Stimulated activated CD8-positive, alpha-beta memory T cell treated with anti-CD3 and anti-CD28 coated beads, Interleukin-15, amount 100 ng/mL, for 4 hours (primary cell): ENCODE measurements at places on chromosomes 16 and 17.

DNA sequence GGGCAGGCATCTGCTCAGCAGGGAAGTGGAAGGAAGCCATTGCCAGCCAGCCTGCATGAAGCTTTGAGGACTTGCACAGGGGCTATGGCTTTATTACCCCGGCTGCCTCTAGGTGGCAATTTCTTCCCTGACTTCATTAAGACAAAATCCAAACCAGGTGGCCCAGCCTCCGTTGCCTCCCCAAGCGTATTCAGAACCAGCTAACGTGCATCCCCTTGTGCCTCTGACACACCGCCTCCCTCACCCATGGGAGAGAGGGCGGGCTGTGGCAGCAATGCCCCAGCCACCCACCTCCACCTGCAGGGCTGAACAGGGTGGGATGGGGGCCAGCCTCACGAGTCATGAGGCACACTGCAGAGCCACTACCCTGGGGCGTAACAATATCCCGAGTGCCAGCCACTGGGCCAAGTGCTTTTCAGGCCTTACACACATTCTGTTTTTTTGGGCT is 6.8 kb downstream of the KIFC3 start:
- no peak for DNase-seq

DNA sequence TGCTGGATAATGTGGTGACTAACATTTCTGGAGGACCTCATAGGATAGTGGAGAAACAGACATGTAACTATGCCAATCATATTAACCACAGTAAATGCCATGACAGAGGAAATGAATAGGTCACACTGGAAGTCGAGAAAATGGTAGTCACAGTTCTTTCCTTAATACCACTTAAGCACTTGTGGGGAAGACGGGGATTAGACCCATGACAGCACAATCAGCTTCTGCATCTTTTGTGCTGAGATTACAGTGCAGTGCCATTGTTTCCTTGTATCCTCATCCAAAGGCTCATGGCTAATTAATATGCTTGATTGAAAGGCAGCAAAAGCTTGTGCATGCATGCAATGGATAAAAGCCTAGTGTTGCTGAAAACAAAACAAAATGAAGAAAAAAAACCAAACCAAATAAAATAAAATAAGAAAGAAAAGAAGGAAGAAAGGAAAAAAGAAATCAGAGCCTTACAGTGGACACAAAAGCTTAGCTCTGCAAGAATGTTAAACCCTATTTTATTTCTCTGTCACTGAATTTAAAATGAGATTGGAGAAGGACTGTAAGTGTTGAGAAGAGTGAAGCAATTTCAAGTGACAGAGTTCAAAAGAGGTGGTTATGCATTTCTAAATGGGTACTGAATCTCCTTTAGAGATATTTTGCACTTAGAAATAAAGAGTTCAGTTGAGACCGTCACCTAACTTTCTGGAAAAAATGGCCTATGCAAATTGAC is 1011.9 kb downstream of the CDH8 start:
- DNase-seq: no peak

GRCh38 chr17:27494192-27495091 is 38.2 kb downstream of the KSR1 start:
- no peak for DNase-seq

DNA sequence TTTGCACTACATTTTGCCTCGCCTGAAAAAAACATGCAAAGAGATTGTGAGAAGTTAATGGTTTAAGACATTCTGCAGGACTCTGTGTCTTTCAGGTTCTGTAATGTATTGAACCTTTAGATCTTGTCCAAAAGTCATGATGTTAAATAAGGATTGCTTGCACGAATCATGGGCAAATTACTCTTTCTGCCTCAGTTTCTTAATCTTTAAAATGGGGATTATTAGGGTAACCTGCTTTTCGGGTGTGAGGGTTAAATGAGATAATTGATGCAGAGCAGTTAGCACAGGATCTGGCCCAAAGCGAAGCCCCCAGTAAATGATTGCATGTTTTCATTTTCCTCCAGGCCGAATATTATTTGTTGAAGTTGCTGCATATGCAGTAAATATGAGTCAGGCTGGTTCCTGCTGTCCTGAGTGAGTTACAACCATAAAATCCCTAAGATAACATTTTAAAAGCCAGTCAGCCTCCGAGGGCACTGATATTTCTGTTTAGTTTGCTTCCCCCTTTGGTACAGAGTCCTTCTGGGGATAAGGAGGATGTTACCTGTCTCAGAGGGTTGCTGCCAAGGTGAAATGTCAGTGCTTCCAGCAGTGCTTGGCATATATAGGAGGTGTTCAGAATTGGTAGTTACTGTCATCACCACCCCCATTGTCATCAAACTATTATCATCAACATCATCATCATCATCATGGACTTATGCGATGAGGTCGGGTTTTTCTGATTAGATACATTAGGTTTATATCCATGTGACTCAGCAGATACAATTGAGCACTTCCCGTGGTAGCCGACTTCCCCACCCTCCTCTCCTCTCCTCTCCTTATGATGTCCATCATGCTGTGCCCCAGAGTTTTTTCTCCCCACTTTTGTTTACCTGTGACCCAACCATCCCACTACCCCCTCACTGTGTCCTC is 20.6 kb upstream of the ARHGAP17 start:
- DNase-seq: no peak

- no peak for DNase-seq
Measured at GRCh38 chr16:1154291-1154886, 1.5 kb downstream of the CACNA1H start.

- no peak for DNase-seq
Measured at GRCh38 chr16:19967963-19968362, 83.3 kb upstream of the GPRC5B start.

- no peak for DNase-seq
Measured at GRCh38 chr17:81167638-81168037, 1.6 kb upstream of the AATK start.

GRCh38 chr16:67935101-67935401 is 1.6 kb downstream of the PSMB10 start:
- no peak for DNase-seq

GRCh38 chr17:20991276-20992037 is 51.4 kb downstream of the USP22 start:
- DNase-seq: no peak

GRCh38 chr16:52573365-52574299 is 26.7 kb upstream of the TOX3 start:
- no peak for DNase-seq

DNA sequence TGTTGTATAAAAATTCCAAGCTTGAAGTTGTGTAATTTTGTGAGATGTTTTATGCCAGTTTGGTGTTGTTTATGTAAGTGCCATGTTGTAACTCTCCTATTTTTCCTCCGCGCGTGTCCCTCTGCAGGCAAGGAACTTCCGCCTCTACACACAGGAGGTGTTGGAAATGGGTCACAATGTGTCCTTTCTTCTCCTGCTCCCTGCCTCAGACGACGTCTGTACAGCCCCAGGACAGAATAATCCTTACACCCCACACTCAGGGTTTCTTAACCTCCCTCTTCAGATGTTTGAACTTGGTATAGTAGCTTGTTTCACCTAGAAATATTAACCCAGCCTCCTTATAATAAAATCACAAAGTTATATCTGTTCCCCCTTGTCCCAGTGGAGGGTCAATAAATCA is 111.3 kb upstream of the NOG start:
- DNase-seq: no peak

GRCh38 chr16:80150978-80151721 is 389.6 kb upstream of the DYNLRB2 start:
- DNase-seq: no peak

DNA sequence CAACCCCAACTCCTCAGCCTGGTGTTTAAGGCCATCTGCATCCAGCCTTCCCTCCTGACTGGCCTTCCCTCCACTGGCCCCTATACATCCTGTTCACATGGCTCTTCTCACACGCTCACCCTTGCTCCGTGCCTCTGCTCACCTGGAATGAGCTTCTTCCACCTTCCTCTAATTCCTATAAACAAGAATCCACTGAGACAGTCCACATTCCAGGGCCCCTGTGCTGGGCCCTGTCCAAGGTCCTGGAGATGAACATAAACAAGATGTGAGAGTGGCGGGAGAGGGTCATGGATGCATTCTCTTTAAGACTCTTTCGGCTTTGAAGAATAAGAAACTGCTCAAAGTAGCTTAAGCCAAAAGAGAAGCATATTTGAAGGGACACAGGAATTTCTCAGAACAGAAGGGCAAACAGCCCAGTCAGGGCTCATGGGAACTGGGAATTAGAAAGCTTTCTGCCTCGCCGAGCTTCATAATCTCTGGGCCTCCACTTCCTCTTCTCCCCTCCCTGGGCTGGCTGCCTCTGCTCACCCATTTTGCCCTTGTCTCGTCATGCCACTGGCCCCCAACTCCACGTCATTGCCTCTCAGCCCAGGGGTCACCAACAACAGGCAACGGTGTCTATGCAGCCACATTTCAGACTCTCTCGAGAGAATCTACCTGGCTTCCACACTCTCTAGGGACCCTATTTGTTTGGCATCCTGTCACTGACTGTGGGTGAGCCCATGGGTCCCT is 13.5 kb downstream of the SPPL2C start:
- no peak for DNase-seq

GRCh38 chr17:17696085-17696484 is 14.8 kb downstream of the RAI1 start:
- DNase-seq: no peak

GRCh38 chr16:1147027-1147426 is 5.9 kb upstream of the CACNA1H start:
- DNase-seq: no peak

DNA sequence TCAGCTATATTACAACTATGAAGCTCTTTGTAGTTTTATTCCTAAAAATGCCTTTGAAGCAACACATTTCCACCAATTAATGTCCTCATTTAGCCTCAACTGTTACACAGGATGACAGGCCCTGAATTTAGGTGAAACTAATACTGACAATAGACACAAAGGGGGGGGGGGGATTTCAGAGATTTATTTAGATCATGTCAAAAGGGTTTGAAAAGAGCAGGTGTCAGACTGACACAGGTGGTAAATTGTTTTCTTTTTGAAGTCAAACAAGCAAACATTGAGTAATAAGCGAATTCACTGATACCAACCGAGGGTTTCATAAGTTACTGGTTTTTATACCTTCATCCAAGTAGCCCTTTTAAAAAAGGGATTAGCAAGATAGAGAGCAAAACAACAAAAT is 40.8 kb downstream of the KANSL1 start:
- DNase-seq: no peak

DNA sequence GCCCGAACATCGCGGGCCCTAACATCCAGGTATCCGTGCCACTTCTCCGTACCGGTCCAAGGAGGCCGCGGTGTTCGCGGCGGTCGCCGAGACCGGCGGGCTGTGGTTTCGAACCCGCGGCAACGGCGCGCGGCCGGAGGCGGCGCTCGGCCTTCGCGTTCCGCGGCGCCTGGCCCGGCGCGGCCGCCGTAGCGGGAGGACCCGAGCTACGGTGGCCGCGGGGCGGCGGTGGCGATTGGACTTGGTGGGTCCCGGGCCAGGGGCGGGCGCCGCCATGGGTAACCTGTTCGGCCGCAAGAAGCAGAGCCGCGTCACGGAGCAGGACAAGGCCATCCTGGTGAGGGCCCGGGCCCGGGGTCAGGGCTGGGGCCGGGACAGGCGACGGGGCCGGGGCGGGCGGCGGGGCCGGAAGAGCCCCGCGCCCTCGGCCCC is at the start of gene CHMP6:
Gene CHMP6, plus strand, starts transcription at position 197 of the 432 bp plus-strand sequence. Its CDS starts 78 bp downstream, at position 275.
- DNase-seq: peak; percentile 22

GRCh38 chr16:31002250-31002700 is 8.2 kb downstream of the STX1B start:
- DNase-seq: no peak

DNA sequence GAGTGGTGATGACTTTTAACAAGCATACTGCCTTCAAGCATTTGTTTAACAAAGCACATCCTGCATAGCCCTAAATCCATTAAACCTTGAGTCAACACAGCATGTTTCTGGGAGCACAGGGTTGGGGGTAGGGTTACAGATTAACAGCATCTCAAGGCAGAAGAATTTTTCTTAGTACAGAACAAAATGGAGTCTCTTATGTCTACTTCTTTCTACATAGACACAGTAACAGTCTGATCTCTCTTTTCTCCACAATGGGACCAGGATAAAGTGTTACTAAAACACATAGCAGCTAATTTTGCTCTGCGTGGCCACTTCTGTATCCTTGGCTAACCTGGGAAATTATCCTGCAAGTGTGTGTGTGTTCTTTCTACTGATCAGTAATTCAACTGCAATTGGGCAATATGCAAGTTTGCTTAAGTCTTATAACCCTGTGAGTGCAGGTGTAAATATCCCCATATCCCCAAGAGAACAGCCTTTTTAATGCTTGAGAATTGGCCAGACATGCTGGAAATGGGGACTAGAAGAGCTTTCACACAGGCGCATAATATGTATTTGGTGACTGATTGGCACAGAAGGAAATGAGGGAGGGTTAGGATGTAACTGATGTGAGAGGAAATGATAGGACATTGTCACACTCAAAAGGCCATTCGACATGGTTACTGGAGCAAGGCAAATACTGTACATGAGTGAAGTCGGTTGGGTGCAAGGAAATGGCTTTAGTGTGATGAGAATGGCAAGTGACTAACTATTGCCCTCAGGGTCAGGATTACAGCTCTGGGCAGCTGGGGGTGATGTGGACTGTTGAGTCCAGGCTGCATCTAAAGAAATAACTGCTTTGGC is 10.8 kb upstream of the ANKS4B start:
- no peak for DNase-seq

- no peak for DNase-seq
Measured at GRCh38 chr17:8226536-8227237, 16.3 kb upstream of the AURKB start.

DNA sequence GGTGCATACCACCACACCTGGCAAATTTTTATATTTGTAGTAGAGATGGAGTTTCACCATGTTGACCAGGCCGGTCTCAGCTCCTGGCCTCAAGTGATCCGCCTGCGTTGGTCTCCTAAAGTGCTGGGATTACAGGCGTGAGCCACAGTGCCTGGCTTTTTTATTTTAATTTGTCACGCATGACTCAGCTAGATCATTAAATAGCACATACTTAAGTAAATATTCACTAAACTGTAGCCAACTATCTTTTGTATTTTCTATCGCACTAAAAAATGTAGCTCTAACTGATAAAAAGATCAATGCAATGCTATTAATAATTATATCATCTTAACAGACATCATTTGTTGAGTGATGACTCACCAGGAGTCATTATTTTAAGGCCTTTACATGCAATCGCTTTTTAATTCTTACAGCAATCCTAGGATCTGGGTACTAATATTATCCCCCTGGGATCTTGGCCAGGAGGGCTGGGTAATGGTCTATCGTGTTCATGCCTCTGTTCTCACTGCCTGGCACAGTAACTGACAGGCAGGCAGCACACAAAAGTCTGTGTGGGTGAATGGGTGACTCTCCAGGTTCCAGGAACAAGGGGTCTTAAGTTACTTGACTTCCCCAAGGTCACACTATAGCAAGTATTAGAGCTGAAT is 693.5 kb upstream of the EEF2KMT start:
- no peak for DNase-seq

DNA sequence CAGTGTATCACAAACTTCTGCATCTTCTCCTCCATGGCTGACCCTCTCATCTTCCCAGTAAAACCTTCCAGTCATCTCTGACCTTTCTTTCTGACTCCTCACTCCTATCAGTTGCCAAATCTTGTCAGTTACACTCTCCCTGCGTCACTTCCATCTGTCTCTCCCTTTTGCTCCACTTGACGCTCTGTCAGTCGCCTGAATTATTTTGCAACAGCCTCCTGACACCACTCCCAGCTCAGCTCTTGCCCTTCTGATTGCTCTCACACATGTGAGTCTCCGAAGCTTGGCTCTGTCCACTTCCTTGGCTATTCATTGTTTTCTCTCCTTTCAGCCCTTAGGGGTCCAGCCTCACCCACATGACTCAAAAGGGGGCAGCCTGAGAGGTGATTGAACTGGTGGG is 27.7 kb downstream of the DHRS7C start:
- DNase-seq: no peak

GRCh38 chr17:82321947-82322466 is 4.6 kb upstream of the CD7 start:
- DNase-seq: no peak
